AG09319 (cell line): ENCODE measurements at places on chromosomes 1 and 21.
A peak's percentile ranks its signal among the peaks of the same experiment; 100 is the strongest.

DNA sequence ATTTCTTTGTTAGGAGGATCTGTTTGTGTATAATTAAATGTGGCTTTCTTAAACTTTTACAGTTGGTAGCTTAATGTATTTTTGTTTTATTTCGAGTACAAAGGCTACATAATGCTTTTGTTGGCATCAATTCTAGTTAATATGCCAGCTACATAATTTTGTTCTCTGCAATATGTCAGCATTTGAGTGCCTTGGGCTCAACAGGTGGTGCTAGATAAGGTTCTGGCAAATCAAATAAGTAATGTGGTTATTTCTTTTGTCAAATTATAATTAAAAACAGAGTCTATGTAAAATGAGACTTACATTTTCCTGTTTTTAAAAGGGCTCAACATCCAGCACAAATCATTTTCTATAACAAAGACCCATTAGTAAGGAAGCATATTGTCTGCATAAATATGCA, 410.6 kb upstream of the NR5A2 start:
- no peak for DNase-seq

DNA sequence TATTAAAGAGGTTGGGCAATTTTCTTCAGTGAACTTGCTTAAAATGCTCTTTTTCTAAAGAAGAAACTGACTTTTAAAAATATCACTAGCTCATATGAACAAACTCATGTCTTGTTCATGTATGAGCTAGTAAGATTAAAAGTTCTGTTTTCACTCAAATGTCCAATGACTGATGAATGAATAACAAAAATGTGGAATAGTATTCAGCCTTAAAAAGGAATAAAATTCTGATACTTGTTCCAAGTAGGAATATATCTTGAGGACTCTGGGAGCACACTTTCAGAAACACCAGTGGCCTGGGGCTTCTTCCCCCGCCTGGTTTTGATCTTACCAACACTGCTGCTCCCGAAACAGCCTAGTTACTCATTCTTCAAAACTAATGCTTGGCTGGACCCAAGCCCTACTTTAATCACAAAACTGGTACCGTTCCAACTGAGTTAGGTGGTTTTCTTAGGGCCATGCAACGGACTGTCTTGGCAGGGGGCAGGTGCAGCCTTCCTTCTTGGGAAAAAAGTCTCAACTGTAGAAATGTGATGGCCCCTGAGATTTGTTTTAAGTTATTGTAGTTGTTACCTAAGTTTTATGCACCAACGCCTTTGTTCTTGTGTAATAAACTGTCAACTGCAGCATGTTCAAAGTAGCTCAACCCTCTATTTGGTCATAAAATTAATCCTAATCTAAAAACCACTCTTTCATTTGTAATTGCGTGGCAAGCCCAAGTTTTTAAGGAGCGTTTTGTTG, 116.0 kb downstream of the ETS2 start:
- no peak for DNase-seq

GRCh38 chr1:24609949-24610517, 33.1 kb upstream of the SRRM1 start:
- no peak for DNase-seq

DNA sequence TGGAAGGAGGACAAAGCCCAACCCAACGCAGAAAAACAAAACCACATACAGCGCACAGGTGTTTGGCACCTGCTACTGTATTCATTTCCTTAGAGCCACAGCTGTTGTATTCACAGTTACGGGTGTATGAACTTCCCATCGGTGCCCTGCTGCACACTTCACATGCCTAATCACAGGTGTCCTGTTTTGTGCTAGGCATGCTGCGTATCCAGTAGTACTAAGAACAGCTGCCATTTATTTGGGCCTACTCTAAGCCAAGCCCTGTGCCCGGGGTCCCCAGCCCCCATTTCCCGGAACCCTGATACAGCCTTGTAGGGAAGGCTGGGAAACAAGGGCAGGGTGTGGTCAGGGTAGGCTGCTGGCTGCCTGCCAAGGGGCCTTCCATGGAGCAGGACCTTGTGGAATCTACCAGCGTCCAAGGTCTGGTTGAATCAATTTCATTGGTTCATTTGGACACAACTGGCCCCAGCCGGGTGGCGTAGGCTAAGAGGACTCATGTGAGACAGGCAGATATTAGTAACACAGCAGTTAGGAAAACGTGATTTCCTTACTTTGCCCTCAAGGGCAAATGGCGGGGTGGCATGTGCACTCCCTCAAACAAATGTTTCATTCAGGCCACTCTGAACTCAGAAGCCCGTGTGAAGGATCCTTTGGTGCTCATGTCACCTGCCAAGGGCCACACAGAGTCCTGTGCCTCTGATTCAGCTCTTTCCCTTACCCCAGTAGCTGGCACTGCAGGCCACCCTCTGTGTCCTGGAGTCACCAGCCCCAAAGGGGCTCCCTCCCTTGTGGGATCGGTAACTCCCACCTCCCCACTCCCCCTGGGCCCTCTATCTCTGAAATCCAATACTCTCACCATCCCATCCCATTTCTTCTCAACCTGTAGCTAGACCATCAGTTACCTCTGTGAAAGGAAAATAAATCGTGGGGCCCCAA, 986 bp upstream of the RNF186 start:
- no peak for DNase-seq

DNA sequence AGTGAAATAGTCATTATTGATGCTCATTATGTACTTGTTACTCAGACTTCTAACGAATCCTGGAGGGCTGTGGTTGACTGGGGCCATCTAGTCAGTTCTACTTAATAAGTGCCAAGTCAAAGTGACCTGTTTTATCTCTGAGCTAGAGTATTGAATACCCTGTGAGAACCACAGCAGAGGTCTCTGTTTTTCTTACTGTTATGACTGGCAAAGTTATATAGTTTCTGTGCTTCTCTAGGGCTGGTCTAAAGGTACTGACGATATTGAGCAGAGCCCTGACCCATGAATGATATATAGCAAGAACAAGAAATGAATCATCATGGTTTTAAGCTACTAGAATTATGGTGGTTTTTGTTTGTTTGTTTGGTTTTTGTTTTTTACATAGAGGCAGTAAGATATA, 555.8 kb downstream of the PLA2G4A start:
- DNase-seq: no peak

DNA sequence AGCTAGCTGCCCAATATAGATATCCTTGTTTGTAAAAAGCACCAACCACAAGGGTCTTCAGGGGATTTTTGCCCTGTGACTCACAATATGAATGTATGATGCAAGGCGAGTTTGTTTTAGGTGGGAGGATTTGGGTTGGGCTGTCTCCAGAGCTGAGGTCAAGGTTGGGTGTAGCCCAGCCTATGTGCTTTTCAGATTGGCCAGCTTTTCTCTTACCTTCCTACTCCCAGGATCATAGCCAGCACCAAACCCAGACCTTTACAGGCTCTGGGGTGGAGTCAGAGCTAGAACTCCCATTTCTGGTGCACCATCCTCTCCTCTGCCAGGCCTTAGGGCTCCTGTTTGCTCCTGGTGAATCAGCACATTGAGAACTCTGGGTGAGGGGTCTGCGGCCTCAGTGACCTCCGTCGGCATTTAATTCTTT, 55.6 kb upstream of the GCLM start:
- DNase-seq: no peak

GRCh38 chr1:71231751-71232150, 150.9 kb upstream of the ZRANB2 start:
- DNase-seq: no peak

- DNase-seq: no peak
Measured at GRCh38 chr1:169250795-169251194, 116.8 kb downstream of the NME7 start.

DNA sequence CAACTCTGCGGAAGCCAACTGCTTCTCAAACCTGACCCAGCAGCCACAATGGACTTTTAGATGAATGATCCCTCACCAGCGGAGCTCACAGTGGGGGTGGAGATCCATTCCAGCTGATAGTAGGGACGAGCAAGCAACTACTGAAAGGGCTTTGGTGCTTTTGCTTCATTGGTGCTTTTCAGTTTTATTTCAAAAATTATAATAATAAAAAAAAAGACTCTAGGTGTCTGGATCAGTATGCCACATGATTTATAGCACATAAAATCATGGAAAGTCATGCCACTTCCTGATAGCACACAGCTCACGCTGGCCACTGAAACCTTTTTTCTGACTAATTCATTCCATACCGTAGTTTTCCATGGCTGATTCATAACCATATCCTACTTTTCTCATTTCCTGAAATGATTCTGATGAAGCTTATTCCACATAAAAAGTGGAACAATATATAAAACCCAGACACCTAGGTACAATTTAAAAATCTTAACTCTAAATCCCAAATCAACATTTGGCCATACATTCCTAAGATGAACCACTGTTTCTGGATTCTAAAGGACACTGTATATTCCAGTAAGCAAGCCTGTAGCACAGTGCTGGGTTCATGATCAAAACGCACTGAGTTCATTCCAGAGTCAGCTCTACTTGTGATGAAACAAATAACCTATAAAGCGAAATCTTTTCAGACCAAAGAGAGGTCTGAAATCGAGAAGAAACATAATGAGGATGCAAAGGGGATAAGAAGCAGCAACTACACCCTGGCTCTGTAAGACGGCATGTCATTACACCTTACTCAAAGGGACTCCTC, 41.3 kb upstream of the KCNE1 start:
- peak; percentile 16 for DNase-seq

DNA sequence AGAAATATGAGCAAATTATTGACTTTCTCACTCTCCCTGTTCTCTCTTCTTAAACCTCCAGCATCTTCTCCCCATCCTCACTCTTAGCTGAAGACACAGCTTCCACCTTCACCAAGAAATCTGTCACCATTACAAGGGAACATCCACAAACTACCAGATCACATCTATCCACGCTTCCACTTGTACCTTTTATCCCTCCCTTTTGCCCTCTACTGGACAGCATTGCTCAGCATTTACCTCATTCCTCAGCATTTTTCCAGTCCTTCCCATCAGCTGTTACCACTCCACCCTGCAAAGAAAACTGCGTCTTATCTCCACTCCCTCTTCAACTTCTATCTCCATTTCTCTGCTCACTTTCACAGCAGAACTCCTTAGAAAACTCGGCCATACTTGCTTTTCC, 42.6 kb downstream of the KCNJ6 start:
- DNase-seq: no peak

DNA sequence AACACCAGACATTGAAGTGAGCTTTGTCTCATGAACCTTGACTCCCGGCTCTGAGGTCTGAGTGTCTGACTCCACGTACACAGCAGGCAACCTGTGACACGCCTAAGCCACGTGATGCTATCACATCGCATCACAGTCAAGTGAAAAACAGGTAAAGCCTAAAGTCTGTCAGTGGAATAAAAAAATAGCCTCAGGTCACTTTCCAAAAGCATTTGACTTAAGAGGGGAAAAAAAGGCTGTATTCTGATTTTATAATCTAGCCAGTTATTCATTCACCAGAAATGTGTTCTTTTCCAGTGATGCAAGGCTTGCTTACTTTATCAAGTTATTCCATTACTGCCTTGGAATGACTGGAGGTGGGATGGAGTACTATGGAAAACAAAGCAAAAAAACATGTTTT, 163.2 kb upstream of the HMCN1 start:
- DNase-seq: no peak

GRCh38 chr1:203476216-203476814, 709 bp downstream of the PRELP start:
- DNase-seq: no peak

- no peak for DNase-seq
Measured at GRCh38 chr1:195831789-195832188, 776.5 kb downstream of the KCNT2 start.

DNA sequence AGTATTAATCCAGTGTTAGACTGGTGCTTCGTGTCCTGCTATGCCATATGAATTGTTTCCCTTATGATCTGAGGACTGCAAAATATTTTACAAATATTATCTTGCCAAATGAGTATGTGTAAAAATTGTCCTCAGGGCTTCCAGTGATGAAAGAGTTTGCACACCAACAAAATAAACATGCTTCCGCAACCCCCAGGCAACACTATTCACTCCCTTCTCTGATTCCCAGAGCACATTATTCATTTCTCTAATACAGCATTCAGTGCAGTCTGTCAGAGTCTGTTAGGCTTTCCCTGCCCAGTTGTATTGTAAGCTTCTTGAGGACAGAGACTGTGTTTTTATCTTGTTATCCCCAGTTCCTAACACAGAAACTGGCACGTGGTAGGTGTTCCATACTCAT, 409.9 kb upstream of the C1orf87 start:
- no peak for DNase-seq

GRCh38 chr1:223802602-223803001, 43.1 kb downstream of the TP53BP2 start:
- DNase-seq: no peak

GRCh38 chr1:96208428-96208827, 513.2 kb upstream of the PTBP2 start:
- DNase-seq: no peak

DNA sequence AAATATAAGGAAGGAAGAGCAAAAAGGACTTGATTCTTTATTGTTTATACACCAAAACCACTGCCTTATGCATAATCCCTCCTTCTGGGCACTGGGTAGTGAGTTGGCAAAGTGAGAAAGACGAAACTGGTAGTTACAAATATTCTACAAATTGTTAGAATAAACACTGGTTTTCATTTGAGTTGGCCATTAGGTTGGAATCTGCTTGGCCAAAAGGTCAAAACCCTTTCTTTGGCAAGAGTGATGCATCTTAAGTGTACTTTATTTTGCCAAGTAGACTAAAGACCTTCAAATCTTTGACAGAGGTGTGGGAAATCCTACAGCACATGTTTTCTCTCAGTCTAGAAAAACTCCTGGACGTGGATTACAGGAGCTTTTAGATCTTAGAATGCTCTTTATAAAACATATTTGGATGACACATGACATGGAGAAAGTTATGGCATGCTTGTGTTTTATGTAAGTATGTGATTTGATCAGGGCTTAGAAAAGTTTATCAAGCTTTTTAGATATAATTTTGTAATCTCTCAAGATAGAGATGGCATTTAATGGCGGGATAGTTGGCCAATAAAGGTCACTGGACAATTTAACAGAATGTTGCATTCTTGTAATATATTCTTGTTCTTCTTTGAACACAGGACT, 120.9 kb downstream of the ROR1 start:
- DNase-seq: no peak

DNA sequence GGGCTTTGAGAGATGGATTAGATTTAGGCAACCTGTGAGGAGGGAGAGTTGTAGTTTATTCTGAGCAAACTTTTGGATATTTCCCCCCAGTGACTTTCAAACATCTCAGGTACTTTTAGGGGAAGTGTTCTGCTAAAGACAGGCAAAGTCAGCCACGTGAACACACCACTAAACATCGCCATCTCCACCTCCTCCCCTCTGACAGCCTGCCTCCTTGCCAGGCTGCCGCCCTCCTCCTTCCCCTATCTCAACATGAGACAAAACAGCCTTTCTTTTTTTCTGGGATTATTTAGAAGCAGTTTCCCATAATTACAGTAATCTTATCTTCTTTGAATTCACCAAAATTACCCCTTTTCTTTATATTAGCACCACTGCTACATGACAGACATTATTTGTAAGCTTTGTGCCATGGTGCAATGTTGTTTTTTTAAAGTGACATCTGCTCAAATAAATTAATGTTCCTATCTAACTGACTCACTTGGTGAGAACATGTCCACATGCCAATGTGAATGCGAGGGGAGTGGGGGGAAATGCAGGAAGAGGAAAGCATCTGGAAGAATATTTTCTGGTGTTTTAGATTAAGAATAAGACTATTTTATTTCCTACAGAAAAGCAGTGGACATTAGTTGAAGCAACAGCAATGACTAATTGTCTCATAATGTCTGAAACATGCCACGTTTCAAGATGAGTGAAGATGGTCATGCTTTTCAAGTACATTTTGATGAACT, 147.8 kb upstream of the ATP1B1 start:
- DNase-seq: no peak

- no peak for DNase-seq
Measured at GRCh38 chr1:152048416-152049009, 11.7 kb upstream of the S100A11 start.
